ENCODE measurements at places on chromosomes 11 and 22.

- no peak for DNase-seq
These were observed 602 bp downstream of the EWSR1 start for GRCh38 chr22:29268511-29269229.

GRCh38 chr11:36619502-36619901 is 21.5 kb upstream of the RAG2 start:
- DNase-seq = no peak

- DNase-seq = peak; percentile 63
These were observed 494.5 kb upstream of the LARGE1 start for GRCh38 chr22:34414467-34415440.

GRCh38 chr11:80995523-80995922 is 1554.7 kb upstream of the TENM4 start:
- DNase-seq = no peak

- DNase-seq = no peak
These were observed 357.8 kb downstream of the CADM1 start for GRCh38 chr11:115146425-115146824.

DNA sequence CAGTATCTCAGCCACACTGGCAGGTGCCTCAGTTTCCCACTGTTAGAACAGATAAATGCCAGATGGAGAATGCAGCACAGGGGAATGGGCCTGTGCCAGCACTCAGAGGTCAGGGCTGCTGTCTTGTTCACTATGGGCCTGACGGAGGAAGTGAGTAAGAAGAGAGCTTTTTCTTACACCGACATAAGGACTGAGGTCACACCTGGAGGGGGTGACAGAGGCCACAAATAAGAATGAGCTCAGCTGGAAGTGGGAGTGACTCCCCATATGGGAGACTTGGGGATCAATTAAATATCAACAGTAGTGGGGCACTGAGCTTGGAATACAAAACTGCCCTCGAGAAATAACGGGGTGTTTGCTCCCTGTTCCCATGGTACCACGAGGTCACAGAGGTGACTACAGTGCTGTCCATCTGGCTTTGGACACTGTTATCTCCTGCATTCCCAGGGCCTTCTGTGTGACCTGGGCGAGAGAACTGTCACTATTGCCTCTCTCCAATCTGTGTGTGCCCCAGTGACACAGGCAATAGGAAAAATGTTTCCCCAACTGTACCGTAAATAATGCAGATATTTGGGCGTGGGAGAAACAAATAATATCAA is 94.1 kb upstream of the NNMT start:
- DNase-seq = no peak

DNA sequence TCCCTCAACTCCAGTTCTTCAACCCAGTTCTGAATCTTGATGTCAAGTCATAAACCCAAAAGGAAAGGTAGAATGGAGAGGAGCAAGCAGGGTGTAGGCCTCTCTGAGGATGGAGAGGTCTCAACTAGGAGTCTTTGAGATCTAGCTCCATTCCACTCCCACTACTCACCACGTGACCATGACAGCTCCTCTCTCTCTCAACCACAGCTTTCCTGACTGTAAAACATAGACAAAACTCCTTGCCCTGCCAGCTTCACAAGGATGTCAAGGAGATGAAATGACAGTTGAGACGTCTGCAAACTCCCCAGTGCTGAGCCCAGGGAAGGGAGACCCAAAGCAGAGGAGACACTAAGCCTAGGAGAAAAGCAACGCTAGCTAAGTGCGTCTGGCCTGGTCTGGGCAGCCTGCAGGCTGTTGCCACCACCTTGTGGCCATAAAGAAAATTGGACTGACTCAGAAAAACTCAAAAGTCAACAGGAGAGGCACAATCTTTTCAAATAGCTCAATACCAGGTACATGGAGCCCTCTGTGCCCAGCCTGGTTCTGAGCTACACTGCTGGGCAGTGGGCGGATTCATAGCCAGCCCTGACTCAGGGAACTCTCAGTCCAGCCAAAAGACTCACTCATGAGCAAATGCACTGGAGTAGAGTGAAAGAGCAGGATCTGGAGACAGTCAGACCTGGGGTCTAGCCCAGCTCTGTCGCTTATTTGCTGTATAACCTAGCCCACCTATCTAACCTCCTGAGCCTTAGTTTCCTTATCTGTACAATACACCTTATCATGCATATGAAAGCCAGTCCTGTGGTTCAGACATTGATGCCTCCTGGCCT is 3.4 kb downstream of the CLPB start:
- peak; percentile 63 for DNase-seq

- DNase-seq = no peak
These were observed 406.2 kb downstream of the METTL15 start for GRCh38 chr11:28514391-28514790.

DNA sequence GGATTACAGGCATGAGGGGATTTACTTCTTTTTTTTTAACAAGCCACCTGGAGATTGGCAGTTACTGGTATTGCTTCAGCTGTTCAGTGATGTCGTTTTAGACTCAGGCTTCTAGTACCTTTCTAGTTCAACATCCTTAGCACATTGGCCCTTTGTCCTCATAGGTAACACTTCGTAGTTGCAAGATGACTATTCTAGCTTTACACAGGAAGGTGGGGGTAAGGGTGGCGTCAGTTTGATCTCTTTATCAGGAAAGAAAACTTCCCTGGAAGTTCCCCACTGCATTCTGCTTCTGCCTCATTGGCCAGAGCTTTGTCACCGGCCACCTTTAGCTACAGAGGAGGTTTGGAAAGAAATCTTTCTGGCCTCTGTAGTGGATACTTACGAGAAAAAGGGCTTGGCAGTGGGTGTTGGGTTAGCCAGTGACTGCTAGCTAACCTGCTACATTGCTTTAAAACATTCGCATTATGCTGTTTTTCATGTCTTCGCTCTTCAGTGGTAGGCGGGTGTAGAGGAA is 40.7 kb downstream of the SFI1 start:
- DNase-seq = no peak

GRCh38 chr11:35305670-35306382 is 113.5 kb downstream of the SLC1A2 start:
- DNase-seq = peak; percentile 69

All from HEK293T (cell line).